Activated T-cell treated with anti-CD3 and anti-CD28 coated beads, Interleukin-2, amount 50 U/mL, for 4 hours (primary cell): ENCODE measurements at places on chromosomes 6 and 20. TPM values are rescaled to one million over a fixed set of nuclear protein-coding genes. Genes with fewer than 3 reads are reported as not detected.

The PAK1IP1 gene
- 87.9 TPM for total RNA-seq

DNA sequence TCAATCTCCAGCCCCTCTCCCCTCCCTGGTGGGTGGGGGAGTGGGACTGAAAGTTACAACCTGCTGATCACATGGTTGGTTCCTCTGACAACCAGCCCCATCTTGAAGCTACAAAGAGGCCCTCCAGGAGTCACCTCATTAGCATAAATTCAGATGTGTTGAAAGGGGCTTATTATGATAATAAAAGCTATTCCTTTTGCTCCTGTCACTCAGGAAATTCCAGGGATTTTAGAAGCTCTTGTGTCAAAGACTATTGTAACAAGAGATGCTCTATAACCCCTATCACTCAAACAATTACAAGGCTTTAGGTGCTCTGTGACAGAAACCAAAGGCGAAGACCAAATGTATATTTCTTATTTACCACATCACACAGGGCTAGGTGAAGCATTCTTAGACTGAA, 30.1 kb upstream of the MBOAT1 start:
- no peak for DNase-seq

- peak; percentile 16 for DNase-seq
Observed at GRCh38 chr6:131807644-131808459, at the start of gene ENPP1. Gene ENPP1, plus strand, starts transcription at chr6:131808020. Its CDS starts 16 bp downstream, at chr6:131808036.

DNA sequence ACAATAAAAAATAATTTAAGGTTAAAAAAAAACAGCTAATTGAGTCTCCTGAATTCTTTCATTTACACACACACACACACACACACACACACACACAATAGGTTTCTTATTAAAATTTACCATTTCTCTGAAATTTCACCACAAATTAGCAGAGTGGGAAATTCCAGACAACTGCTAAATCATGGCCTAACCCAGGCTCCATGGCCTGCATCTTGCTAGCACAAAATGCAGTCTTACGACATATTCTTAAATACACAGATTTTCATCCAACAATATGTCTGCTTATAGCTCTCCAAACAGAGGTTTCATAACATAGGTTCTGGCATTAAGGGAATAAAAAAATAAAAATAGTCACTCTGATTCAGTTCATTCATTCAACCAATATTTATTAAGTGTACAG, 46.9 kb downstream of the SOD2 start:
- DNase-seq: no peak

- no peak for DNase-seq
Observed at GRCh38 chr6:100664274-100665040, 199.7 kb upstream of the SIM1 start.

DNA sequence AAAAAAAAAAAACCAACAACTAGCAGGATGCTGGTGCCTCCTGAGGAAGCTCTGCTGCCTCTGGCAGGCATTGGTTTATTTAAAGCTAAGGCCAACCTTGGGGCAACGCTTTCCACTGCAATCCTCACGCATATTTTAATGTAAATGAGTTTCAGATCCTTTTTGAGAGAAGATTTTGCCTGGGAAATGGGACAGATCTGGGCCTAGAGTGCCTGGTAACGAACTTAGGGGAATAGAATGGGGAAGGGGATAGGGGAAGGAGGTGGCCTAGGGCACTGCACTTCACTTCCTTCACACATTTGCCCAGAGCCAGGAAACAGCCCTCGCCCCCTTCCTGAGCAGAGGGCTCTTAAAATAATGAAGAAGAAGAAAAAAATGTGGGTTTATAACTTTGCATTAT, 132.7 kb upstream of the TMEM170B start:
- DNase-seq: no peak

DNA sequence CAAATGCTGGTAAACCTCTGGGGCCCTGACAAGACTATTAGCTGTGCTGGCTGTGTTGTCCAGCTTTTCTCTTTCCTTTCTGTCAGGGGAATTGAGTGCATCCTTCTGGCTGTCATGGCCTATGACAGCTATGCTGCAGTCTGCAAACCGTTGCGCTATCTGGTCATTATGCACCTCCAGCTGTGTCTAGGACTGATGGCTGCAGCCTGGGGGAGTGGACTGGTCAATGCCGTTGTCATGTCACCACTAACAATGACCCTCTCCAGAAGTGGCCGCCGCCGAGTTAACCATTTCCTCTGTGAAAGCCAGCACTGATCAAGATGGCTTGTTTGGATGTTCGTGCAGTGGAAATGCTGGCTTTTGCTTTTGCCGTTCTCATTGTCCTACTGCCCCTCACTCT, 20.3 kb downstream of the OR2B6 start:
- no peak for DNase-seq

GRCh38 chr6:104281370-104281769, 578.3 kb downstream of the HACE1 start:
- DNase-seq: no peak

DNA sequence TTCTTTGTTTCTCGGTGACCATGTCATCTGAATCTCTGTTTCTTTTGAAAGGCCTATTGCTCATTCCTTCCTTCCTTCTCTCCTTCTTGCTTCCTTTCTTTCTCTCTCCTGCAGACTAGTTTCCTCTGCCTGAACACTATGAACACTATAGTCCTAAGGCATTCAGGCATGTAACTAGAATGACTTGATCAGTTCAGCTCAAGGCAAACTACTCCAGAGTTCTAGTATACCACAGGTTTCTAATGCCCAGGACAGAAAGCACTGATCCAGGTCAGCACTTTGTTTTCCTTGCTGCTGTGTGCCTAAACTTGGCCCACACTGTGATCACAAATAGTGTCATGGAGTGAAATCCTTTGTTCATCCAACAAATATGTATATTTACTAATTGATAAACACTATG, 324.1 kb upstream of the GJE1 start:
- no peak for DNase-seq

- DNase-seq: no peak
Observed at GRCh38 chr6:56482525-56482924, 160.2 kb downstream of the DST start.

DNA sequence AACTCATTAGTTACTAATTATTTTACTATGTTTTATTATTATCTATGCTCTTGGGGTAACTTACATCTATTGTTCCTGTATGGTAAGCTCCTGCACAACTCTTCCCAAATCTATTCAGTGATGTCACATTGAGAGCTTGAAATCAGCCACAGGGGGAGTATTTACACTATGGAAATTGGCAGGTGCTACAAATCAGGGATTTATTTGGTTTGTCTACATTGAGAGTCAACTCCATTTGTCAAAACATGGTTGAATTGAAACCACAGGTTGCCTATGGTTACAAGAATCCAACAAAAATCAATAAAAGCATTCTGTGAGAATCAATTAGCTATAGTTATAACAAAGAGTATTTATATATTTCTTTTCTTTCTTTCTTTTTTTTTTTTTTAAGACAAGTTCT, 3.9 kb upstream of the FITM2 start:
- no peak for DNase-seq

DNA sequence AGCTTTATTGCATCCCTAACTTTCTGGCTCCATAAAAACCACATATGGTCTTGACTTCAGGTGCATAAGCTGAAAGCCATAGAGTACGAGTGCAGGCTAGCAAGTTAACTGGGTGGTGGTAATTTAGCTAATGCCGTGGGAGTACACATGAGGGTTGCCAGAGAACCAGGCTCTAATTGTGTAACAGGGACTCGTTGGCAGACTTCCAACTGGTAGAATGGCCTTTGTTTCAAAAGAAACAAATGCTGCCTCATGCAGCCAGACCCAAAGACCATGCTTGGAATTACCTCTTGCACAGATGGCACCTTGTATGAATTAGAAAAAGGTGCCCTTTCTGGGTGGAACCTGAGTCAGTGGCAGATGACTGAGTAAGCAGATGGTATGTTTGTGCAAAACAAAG, 73.2 kb downstream of the LY86 start:
- DNase-seq: no peak

GRCh38 chr6:47967843-47968242, 143.2 kb downstream of the PTCHD4 start:
- DNase-seq: no peak

The ID4 gene
- 0.08 TPM for total RNA-seq

DNA sequence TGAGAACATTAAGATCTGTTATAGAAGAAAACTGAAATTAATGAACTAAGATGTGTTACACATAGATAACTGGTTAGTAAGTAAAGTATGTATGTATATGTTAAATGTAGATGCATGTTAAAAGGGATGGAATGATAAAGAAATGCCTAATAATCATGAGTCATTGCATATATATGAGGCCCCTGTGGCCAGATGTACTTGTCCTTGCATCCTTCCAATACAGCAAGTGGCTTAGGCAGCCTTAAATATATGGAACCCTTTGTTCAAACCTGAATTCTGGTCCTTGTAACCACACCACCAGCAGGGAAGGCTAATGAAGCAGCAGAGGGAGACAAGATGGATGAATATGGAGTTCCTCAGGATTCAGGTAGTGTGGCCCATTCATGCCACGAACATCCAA, 9.8 kb upstream of the AKAP7 start:
- no peak for DNase-seq

GRCh38 chr20:62330576-62331317, 27.9 kb downstream of the ADRM1 start:
- DNase-seq: no peak

DNA sequence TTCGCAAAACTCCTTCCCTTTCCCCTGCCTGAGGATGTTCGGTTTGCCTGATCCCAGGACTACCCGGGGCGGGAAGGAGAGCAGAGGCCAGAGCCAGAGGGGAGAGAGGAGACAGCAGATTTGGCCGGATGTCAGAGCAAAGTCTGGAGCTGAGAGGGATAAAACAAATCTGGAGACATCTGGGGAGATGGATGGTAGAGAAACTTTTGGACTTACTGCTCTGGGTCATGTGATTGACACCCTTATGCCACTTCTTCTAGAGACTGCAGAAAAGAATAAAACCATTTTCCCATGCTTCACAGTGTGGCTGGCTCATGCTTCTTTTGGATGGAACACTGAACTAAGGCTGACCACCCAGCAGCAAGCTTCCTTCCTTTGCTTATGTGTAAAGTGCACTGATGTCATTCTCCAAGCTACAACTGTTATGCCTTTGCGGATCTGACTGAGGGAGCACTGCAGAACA, 174.7 kb downstream of the FOXC1 start:
- no peak for DNase-seq

DNA sequence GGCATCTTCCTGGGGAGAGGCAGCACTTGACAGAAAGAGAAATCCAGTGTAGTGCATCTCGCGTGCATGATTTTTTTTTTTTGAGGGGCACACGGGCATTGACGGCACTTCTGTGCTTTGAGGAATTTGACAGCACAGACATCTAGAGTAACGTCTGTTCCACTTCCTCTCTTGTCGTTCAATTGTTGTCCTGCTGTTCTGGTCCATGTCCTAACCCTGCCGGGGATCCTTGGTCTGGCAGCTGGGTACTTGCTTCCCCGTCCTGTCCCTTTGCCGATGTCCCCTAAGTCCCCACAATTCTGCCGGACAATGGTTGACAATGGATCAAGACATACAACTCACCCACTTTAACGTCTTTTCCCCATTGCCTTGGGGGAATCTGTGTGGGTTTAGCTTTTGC, 46.0 kb upstream of the NAA20 start:
- DNase-seq: no peak

DNA sequence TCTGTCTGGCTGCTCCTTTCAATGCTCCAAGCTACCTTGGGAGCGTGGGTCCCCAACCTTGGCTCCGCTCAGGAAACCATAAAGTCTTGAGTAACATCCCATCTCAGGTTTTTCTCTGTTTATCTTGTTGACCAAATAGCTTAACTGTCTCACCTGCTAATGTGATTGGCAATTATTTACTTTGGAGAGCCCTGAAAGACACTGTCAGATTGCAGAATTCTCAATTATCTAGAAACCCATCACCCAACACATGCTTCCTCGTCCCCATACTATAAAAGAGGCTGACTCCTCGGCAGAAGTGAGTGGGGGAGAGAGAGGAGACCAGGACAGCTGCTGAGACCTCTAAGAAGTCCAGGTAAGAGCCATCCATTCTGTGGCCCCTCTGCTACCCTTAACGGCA, at the start of gene BPIFA1:
Gene BPIFA1, plus strand, starts transcription at position 301 of the 400 bp plus-strand sequence. CDS start 1,716 bp downstream, outside the sequence.
- DNase-seq: no peak

GRCh38 chr6:15816661-15817060, 153.8 kb upstream of the DTNBP1 start:
- DNase-seq: no peak

DNA sequence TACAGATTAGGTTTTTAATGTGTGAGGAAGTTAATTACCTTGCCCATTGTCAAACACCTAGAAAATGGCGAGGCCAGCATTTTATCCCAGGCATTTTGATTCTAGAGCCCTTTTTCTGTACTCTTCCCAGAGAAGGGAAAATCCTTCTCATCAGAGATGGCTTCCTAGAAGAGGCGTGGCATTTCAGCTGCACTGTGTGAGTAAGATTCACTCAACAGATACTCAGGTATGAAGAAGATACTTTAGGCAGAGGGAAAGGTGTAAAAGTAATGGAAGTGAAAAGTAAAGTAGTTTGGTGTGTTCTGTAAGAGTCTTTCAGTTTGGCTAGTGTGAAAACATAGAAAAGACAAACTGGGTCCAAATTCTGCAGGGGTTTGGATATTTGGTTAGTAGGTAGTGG, 113.8 kb downstream of the MAP3K4 start:
- DNase-seq: no peak

DNA sequence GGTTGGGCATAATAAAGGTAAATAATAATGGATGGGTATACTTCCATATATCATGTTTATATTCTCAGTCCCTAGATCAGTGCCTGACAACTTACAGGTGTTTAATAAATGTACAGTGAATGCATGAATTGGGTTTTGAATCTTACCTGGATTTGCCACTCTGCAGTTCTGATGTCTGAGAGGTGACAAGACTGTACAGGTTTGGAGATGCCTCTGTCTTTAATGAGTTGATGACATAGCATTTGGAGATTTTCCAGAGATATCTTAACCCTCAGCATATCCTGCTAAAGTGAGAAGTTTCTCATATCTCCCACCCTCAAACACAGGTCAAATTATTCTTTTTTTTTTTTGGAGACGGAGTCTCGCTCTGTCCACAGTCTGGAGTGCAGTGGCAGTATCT, 2.2 kb downstream of the ANKS1A start:
- no peak for DNase-seq

The BACH2 gene
- total RNA-seq: 118 TPM

DNA sequence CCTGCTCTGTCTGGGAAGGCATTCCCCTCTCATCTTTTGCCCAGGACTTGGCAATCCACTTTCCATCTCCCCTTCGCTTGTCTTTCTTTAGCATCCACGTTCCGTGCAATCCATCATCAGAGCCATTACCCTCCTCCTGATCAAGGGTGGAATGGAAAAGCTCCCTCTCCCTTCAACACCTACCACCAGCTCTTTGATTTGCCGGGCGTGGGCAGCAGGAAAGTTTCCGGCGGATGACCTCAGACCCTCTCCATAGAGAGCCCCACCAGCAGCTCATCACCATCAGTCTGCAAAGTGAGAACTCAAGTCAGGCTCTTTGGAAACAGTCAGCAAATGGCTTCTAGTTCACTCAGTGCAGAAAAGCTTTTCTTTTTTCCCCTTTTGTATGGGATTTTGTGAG, 76.2 kb downstream of the TSHZ2 start:
- DNase-seq: no peak
